AG04450 (cell line): ENCODE measurements at places on chromosomes 2 and 18.
A peak's percentile ranks its signal among the peaks of the same experiment; 100 is the strongest.

GRCh38 chr2:65300761-65301711, 73.4 kb downstream of the ACTR2 start:
- DNase-seq = peak; percentile 72

DNA sequence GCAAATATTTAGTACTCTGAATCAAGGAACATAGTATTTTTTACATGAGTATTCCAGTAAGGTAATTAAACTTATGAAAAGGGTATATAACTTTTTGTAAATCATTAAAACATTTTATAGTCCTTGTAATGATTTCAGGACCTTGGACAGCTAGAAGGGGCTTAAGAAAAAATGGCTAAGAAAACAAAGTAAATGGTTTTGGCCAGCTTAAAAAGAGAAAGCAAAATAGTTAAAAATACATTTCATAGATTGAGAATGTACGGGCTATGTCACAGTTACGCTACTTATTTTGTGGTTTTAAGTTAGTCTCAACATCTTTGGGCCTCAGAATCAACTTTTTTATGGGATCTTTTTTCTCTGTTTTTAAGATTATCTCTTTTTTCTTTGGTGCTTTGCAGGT, 26.7 kb downstream of the POLI start:
- no peak for DNase-seq

GRCh38 chr2:172109988-172110811, 7.5 kb upstream of the DLX2 start:
- no peak for DNase-seq

- DNase-seq = peak; percentile 3
These were observed 107.2 kb upstream of the L3MBTL4 start for GRCh38 chr18:6521803-6522418.

- DNase-seq = no peak
These were observed 331.6 kb downstream of the CLIP4 start for GRCh38 chr2:29446847-29447246.

- no peak for DNase-seq
These were observed 32.0 kb downstream of the SFT2D3 start for GRCh38 chr2:127733113-127733815.

- no peak for DNase-seq
These were observed 80.8 kb upstream of the LCLAT1 start for GRCh38 chr2:30366199-30366691.

DNA sequence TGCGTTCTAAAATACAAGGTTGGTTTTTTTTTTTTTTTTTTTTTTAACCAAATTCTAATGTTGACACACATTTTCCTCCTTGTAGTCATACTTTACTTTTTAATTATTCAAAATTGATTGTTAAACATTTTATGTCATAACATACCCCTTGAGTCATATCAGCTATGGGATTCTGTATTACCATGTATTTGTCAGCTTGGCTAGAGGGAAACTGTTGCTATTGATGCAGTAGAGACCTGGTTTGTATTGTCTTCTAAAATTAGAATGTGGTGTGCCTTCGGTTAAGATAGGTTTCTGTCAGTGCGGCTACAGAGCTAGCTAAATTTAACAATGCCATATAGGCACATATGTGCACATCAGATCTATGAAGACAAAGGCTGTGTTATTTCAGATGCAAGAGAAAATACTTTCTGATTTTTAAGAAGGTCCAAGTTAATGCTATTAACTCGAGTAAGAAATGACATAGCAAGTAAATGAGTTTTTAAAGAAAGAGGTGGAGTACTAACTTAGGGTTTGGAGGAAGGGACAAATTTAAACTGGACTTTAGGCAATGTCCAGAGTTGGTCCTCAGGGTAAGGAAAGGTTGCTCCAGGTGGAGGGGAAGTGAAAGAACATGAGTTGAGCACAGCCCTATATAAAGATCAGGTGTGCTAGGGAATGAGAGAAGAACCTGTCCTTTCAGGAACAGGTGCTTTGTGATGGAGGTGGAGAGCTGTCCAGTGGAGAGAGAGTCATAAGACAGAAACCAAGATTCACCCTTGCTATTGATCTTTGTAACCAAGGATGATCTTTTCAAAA, 152.3 kb downstream of the PRPF40A start:
- DNase-seq = no peak

- no peak for DNase-seq
These were observed 45.9 kb downstream of the PIKFYVE start for GRCh38 chr2:208311954-208312353.

- no peak for DNase-seq
These were observed 97.4 kb upstream of the FHL2 start for GRCh38 chr2:105496271-105496670.

DNA sequence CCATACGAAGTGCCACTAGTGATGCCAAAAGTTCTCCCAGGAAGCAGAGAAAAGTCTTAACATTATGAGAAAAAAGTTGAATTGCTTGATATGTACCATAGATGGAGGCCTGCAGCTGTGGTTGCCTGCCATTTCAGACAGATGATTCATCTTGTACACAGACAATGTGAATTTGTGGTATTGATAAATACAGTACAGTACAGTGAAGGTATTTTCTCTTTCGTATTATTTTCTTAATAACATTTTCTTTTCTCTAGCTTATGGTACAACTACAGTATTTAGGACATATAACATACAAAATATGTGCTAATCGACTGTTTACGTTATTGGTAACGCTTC, 33.6 kb upstream of the VWC2L start:
- no peak for DNase-seq

DNA sequence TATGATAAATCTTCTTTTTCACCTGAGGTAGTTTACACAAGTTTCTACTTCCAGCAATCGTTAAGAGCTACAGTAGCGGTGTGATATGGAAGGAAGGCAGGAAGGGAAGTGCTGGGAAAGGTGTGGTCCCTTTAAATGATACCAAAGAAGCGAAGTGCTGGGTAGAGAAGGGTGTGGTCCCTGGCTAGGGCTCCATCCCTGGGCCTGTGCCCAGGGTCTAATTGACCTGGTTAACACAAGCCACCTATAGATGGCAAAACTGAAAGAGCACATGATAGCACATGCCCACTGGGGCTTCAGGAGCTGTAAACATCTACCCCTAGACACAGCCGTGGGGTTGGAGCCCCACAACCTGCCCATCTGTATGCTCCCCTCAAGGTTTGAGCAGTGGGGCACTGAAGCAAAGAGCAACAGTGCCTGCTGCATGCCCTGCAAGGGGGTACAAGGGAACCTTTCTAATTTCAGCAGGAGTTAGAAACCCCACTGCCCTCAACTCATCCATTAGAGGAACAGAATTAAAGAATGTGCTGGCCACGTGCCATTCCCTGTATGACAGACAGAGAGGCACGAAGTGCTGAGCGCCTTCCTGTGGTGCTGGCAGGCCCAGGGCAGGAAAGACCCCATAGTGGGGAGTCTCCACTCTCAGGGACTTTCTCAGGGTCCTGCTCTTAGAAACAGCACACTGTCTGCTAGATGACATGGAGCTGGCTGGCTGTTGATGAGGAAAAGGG, 153.1 kb upstream of the LMAN1 start:
- DNase-seq = no peak

DNA sequence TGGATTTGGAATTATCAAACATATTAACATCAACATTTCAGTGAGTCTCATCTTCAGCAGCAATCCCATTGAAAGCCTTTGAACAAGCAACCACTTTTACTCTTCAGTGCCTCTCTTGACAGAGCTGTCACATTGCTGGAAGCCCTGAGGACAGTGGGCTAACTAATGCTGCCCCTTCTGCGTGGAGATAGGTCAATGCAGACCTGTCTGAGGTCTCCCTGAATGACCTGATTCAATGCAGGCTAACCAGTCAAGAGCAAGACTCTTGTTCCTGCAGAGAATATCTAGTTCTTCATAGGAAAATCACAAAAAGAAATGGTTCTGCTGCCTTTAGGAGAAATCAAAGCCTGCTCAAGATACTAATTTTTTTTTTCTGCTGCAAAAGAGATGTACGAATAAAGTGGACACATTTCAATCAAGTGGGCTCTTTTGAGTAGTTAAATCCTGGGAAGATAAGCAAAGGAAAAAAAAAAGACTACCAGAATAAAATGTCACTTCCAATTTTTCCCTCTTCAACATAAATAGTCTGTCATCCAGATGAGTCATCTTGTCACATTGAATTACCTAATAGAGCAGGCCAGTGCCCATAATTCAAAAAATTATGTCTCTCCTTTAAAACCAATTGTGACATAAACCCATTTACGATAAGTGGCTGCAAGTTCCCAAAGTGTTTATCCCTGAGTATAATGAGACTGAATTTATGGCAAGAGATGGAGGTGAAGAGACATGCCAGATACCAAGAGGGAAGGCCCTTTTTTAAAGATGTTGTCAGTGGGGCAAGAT, 1269.0 kb upstream of the DDX18 start:
- DNase-seq = no peak

DNA sequence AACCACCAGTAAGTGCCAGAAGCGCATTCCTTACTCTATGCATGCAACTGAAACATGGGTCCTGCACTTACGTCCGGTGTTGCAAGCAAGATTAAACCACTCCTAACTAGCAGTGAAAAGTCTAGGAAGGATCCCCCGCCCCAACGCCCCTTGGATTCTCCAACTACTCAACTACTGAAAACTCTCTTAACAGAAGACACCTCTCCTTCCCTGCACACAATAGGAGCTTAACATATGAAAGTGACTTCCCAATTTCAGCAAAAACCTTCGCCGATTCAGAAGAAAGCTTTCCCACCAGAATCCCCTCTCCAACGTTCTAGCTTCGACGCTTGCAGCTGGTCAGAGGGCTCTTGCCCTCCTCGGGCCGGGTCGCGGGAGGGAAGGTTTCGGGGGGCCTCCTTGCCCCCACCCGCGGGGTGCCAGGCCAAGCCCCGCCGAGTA, 578 bp downstream of the IWS1 start:
- DNase-seq = no peak

- DNase-seq = no peak
These were observed 23.4 kb downstream of the MGAT5 start for GRCh38 chr2:134277223-134277622.

DNA sequence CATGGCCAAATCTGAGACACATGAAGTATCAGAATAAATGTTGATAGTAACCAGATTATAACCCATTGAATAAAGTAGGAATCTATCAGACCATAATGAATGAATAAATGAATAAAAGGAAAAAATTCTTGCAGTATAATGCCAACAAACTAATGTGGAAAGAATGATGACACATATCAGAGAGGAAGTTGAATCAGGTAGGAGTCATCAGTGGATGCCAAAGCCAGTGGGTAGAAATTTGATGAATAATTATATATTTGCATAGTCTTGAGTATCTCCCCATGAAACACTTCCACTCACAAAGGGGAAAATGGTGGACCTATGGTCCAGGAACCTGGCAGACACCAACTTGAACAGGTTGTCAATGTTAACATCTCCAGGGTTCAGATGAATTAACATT, 68.6 kb downstream of the GALNT3 start:
- DNase-seq = peak; percentile 10

DNA sequence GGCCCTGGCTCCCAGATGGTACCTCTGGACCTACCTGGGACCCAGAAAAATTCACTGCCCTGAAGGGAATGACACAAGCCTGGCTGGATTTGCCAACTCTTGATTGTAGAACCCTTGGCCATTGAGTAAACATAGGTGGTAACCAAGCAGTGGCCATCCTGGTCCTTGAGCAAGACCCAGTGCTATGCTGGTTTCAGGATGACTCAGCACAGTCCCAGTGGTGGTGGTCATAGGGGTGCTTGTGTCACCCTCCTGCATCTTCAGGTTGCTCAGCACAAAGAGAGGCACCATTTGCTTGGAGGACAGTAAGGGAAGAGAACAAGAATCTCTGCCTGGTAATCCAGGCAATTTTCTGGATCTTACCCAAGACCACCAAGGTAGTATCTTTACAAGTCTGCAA, 52.9 kb downstream of the UPP2 start:
- no peak for DNase-seq

DNA sequence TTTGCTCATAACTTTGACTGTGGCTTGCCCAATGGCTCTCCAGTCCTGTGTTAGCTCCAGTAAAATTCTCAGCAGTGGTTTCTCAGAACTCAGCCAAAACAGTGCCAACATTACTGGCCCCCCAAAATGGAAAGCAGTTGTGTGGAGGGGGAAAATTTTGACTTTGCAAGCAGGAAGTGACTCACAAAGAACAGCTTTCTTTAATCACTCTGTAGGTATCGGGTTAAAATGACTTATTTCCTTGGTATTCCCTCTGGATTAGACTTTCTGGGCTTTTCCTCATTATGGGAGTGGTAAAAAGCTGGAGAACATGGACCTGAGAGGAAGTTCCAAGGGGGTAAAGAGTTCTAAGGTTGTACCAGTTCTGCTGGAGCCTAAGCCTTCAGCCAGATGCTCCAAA, 175.7 kb upstream of the RND3 start:
- DNase-seq = peak; percentile 72

GRCh38 chr2:219261024-219261855, 7.5 kb upstream of the TUBA4A start:
- DNase-seq = no peak

GRCh38 chr2:6945087-6945813, 28.0 kb downstream of the RNF144A start:
- no peak for DNase-seq

- DNase-seq = no peak
These were observed 177.0 kb downstream of the SEPTIN10 start for GRCh38 chr2:109436610-109437225.

- DNase-seq = no peak
These were observed 128.9 kb upstream of the NOSTRIN start for GRCh38 chr2:168673265-168674189.

GRCh38 chr2:239029958-239030357, 182.1 kb downstream of the TWIST2 start:
- DNase-seq = no peak

DNA sequence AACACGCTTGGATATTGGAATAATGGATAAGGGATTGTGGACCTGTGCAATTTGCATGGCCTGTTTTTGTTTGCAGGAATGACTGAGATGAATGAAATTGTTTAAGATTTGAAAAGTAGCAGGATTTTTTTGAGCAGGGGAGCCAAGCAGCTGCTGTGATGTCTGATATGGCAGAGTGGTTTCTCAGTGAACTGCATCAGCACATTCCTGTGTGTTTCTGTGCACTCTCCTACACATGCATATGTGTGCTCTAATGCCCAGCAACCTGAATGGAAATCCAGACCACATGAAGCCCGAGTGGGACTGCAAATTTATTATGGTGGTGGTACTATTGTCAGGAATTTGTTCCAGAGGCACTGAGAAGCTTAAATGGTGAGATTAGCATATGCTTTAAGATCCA, 161.7 kb downstream of the PARD3B start:
- DNase-seq = no peak

GRCh38 chr2:39608686-39609441, 56.9 kb upstream of the TMEM178A start:
- DNase-seq = no peak

GRCh38 chr2:134287323-134287722, 33.5 kb downstream of the MGAT5 start:
- DNase-seq = no peak

GRCh38 chr2:182207049-182207746, 219.6 kb downstream of the PDE1A start:
- DNase-seq = no peak
